Stimulated activated CD4-positive, alpha-beta T cell treated with anti-CD3 and anti-CD28 coated beads, Interleukin-12 subunit alpha, Interleukin-12 subunit beta, amount 100 ng/mL, for 24 hours (primary cell): ENCODE measurements at places on chromosomes 12 and 14.

GRCh38 chr14:67172056-67172455 lies 17.2 kb upstream of the GARIN2 start:
- no peak for DNase-seq

GRCh38 chr12:57497223-57498131 lies 9.6 kb downstream of the MARS1 start:
- no peak for DNase-seq

DNA sequence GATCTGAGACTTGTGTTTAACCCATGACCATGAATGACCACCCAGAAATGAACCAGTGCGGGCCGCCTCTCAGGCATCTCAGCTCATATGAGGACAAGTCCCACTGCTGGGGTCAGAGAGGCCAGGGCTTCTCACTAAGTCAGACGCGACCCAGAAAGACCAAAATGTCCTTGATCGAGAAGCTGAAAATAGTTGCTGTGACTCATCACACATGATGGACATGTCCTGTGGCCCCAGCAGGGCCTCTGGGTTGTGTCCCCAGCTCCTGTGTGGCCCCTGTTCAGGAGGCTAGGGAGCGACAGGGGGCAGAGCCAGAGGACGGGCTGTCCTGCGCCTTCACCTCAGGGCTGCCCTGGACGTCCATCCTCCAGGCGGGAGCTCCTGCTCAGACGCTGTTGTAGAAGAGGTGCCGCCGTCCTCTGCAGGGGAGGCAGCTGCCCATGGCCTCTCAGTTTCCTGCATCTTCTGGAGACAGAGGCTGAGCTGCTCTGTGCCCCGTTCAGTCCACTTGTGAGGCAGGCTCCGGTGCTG lies 29.0 kb upstream of the FAM181A start:
- no peak for DNase-seq

DNA sequence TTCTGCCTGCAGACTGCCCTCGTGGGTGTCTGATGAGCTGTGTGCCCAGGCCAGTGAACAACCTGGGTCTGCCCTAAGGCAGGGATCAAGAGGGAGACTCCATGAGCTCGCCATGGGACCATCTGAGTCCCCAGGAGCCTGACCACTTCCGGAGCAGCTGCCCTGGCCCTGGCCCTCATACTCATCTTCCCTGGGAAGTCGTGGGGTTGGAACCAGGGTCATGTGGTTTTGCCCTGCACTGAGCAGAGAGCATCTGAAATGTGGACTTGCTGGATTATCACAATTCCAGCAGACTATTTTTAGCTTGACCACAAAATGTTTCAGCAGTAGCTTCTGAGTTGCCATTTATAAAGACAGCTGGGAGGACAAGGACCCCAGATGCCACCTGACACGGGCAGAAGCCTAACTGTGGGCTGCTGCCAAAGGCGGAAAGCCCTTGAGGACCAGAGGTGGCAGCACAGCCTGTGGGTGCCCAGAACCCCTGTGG lies 6.7 kb downstream of the BTBD6 start:
- DNase-seq: no peak

DNA sequence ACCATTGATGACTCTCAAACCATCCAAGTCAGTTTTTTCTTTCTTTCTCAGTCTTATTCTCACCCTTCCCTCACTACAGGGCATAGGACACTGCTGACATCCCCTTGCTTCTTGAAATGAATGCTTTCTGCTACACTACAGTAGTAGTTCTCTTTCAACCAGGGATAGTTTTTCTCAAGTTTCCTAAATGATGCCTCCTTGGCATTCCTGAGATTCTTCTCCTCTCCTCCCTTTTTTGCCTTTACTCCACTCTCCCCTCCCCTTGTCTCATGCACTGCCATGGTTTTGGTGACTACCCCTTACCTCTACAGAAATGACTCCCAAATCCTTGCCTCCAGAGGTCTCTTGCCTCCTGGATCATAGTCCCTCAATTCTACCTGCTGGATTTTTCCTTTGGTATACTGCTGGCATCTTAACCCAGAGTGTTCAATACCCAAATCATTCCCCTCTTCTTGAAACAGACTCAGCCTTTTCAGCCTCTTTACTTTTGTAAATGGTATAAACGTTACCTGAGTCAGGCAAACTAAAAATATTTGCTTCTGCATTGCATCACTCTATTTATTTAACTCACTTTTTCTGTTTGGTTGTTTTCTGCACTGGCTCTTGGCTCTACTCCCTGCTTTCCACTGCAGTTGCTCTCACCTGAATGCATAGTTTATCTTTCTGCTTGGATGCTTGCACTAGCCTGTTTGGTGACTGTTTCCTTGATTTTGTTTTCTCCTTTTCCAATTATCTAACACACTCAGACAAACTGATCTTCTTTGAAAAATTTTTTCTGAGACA lies 211.6 kb upstream of the IGF1 start:
- no peak for DNase-seq

GRCh38 chr14:57732463-57733285 lies 133.2 kb downstream of the SLC35F4 start:
- no peak for DNase-seq

DNA sequence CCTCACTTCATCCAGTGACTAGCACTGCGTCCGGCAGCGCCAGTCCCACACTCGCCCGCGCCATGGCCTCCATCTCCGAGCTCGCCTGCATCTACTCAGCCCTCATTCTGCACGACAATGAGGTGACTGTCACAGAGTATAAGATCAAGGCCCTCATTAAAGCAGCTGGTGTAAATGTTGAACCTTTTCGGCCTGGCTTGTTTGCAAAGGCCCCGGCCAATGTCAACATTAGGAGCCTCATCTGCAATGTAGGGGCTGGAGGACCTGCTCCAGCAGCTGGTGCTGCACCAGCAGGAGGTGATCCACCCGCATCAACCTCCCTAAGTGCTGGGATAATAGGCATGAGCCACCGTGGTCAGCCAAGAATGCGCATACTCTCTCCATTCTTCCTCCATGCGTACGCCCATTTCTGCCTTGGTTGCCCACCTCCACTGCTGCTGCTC lies 59.9 kb downstream of the IRF2BPL start:
- DNase-seq: no peak
